ENCODE measurements at places on chromosomes 7 and 10. TPM values are rescaled to one million over a fixed set of nuclear protein-coding genes. Genes with fewer than 3 reads are reported as not detected.

- no peaks in the 10 kb centered on the region for H3K4me1 ChIP-seq
- DNase-seq = no peak
- no peaks in the 10 kb centered on the region for H3K27me3 ChIP-seq
- H3K27ac ChIP-seq = no peak overlapping the region
- H3K36me3 ChIP-seq = no peaks in the 10 kb centered on the region
Measured at GRCh38 chr10:63935705-63936104, 414.5 kb downstream of the REEP3 start.

GRCh38 chr10:21733710-21734109 lies 199.7 kb downstream of the MLLT10 start:
- no peaks in the 10 kb centered on the region for H3K4me1 ChIP-seq
- H3K27me3 ChIP-seq = no peaks in the 10 kb centered on the region
- peaks cover 60% of the 10 kb centered on the region for H3K36me3 ChIP-seq
- no peak for DNase-seq
- no peak overlapping the region for H3K4me3 ChIP-seq
- no peak overlapping the region for H3K27ac ChIP-seq

- peaks cover 26% of the 10 kb centered on the region for H3K4me1 ChIP-seq
- peaks cover 83% of the 10 kb centered on the region for H3K36me3 ChIP-seq
- H3K4me3 ChIP-seq = no peak overlapping the region
- DNase-seq = no peak
- no peaks in the 10 kb centered on the region for H3K27me3 ChIP-seq
Measured at GRCh38 chr7:105046414-105046813, 32.4 kb downstream of the KMT2E start.

The BLNK gene
- 8.8 TPM for total RNA-seq

- no peak for DNase-seq
- no peaks in the 10 kb centered on the region for H3K4me1 ChIP-seq
- peaks cover 14% of the 10 kb centered on the region for H3K36me3 ChIP-seq
Measured at GRCh38 chr10:122206471-122207065, 64.5 kb upstream of the BTBD16 start.

GRCh38 chr10:95254629-95255028 lies 36.2 kb downstream of the PDLIM1 start:
- peaks cover 31% of the 10 kb centered on the region for H3K36me3 ChIP-seq
- H3K27ac ChIP-seq = no peak overlapping the region
- H3K4me3 ChIP-seq = no peak overlapping the region
- peaks cover 3% of the 10 kb centered on the region for H3K4me1 ChIP-seq
- DNase-seq = no peak
- H3K27me3 ChIP-seq = no peaks in the 10 kb centered on the region

DNA sequence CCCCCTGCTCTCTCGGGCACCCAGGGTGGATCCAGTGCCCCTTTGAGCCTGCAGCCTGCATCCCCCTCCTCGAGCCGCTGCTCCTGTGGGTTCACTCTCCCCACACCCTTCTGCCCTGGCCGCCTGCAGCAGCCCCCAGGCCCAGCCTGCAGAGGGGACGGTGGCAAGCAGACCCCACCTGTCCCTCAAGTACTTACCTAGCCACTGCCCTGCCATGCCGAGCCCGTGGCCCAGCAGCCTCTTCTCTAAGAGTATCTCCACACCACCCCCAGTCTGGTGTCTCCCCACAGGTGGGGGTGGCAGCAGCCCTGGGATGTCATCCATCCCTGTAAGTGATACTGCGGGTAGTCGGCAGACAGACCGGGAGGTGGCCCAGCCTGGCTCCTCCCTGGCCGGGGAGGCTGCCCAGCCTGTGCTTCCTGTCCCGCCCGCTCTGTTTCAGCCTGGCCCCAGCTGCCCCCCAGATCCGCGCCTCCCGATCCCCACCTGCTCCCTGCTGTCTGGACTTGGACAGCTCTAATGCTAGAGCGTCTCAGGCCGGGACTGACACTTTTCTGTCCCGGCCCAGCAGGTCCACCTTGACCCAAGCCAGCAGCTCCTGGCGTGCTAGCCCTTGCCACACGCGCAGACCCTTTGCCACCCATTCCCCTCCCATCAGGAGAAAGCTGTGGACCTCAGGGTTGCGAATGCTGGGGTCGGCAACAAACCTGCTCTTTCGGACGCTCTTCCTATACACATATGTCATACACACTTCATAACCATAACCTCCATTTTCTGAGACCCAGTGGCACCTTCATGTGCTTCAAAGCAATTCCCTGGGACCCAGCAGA lies 25.0 kb downstream of the YKT6 start:
- peaks cover 17% of the 10 kb centered on the region for H3K27me3 ChIP-seq
- no peak overlapping the region for H3K27ac ChIP-seq
- no peak overlapping the region for H3K4me3 ChIP-seq
- H3K4me1 ChIP-seq = no peaks in the 10 kb centered on the region

Measured in upper lobe of right lung (tissue), 1 donor.